ENCODE measurements at places on chromosomes 16 and 17. TPM values are rescaled to one million over a fixed set of nuclear protein-coding genes. Genes with fewer than 3 reads are reported as not detected.

DNA sequence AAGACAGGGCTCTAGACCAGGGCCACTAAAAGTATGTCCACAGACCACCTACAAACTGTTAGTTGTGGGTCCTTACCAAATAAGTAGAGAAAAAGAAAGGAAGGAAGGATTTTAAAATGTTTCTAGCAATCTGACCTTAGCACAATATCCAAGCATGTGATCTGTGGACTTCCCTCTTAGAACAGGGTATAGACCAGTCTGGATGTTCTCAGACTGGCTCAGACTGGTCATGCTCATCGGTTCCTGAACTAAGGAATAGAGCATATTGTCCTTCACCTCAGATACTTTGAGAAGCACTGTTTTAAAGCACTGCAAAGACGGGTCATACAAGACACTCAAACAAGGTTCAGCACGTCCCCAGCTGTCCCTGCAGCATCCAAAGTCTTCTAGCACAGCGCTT, 25.8 kb downstream of the CUEDC1 start:
- no peak for DNase-seq

The LPCAT2 gene
- total RNA-seq = 7.2 TPM

DNA sequence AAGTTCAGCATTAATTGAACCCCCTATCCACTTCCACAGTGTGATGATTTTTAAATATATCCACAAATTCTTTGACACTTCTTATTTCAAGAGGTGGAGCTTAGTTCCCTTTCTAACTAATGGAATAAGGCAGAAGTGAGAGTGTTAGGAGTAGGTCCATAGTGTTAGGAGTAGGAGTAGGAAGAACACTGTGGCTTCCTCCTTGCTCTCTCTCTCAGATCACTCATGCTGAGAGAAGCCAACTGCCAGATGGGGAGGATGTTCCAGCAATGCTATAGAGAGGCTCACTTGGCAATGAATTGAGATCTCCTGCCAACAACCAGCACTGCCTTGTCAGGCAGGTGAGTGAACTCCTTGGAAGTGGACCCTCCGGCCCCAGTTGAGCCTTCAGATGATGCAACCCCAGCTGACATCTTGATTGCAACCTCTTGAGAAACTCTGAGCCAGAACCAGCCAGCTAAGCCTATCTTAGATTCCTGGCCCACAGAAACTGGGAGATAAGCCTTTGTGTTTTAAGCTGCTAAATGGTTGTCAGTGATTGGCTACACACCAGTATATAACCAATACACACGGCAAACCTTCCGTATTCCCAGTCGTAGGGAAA, 44.3 kb downstream of the SPECC1 start:
- DNase-seq = no peak

GRCh38 chr17:75590849-75591721, 3.5 kb downstream of the MYO15B start:
- no peak for DNase-seq

DNA sequence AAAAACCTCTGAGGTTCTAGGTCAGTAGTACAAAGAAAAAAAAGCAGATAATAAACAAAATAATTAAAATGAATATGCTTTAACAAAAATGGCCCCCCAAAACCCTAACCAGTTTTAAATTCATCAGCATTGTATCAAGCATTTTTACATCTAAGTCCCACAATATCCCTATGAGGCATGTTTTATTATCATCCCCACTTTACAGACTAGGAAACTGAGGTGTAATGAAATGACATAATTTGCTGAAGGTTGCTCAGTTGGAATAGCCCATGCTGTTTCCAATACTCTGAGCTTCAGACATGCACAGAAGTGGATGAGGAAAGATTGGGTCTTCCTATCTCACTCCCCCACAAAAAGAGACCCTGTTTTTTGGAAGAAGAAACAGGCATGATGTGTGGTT, 88.3 kb downstream of the SNX11 start:
- no peak for DNase-seq

The WFIKKN1 gene
- total RNA-seq = 5.9 TPM

- DNase-seq = peak; percentile 56
These were observed at the start of gene FGF11 for GRCh38 chr17:7439462-7440112. FGF11 (plus strand) TSS chr17:7439512; CDS start chr17:7439621, 109 bp downstream.

DNA sequence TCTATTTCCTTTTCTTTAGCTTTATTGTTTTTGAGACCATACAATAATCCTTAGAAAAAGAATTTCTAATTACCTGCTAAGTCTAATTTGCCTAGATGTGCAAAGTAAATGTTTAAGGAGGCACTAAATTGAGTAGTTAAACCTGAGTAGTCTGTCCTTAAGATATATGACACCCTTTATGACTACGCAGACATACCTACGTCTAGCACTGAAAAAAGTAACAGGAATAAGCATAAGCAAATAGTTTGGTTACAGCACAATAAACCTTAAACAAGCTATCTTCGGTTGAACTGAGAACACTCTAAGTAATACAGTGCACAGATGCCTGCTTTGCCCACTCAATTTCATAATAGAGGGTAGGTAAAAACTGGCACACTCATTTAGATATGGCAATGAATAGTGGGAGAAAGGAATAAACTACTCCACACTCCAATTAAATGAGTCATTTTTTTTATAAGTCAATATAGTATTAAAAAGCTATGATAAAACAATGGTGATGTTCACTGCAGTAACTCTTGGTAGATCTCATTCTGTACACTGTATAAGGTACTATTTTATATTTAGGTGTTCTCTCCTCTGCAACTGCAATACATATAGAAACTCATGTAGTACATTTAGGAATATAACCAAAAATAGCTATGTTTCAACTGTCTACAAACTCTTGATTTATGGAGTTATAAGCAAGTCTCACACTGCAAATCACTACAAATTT, 19.7 kb upstream of the INTS2 start:
- no peak for DNase-seq

- DNase-seq = peak; percentile 53
These were observed 705 bp downstream of the FOXK2 start for GRCh38 chr17:82519971-82520903.

The KRTAP4-1 gene
- not detected for total RNA-seq

- peak; percentile 68 for DNase-seq
These were observed 879 bp downstream of the SOCS1 start for GRCh38 chr16:11254913-11255736.

DNA sequence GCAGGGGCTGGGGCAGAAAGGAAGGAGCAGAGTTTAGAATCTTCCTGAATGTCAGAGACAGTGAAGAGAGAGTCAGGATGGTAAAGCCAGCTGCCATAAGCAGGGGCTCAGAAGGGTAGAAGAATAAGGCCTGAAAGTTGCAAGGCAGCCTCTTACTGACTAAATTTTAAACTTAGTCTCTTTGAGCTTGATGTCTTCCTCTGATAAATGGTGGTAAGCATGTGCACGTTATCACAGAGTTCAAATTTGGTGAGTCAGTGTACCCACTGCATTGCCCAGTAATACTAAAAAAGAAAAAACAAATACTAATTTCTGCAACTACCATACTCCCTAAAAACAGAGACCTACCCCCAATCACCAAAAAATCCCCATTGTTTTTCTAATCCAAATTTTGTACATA, 45.2 kb downstream of the SIAH1 start:
- DNase-seq = no peak

DNA sequence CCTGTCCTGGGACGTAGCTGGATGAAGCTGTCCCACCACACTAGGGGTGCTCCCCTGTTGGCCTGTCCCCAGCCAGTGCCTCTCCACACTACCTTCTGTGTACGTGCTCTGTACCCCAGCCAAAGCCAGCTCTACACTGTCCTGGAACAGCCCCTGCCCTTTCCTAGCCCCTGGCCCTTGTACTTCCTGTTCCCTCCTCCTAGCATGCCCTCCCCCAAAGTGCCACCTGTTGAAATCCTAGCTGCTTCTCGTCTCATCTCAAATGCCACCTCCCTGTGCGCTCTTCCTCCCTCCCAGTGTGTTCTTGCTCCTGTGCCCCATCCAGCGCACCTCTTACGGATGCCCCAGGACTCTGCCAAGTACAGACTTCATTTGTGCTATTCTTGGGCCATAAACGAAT, 33.5 kb downstream of the IRX3 start:
- DNase-seq = no peak

GRCh38 chr17:20253323-20253722, 214.0 kb downstream of the LGALS9B start:
- DNase-seq = no peak

DNA sequence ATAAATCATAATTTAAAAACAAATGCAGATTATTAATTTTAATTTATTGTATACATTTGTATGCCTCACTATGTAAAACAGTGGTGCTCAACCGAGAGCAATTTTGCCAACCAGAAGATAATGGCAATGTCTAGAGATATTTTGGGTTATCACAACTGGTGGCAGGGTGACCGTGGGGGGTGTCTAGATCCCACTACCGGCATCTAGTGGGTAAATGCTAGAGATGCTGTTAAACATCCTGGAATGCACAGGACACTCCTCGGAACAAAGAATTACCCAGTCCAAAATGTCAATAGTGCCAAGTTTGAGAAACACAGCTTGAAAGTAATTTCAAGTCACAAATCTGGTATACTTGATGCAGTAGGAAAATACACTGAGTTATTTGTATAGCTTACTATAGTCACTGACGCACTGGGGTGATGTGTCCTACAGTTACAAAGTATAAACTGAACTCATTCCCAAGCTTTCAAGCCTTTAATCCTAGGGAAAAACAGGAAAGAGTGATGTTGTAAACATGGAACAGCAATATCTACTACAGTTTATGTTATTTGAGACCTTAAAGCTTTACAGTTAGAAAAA, 133.5 kb downstream of the BRIP1 start:
- DNase-seq = no peak

- no peak for DNase-seq
These were observed 41.3 kb downstream of the TMEM100 start for GRCh38 chr17:55681342-55681700.

DNA sequence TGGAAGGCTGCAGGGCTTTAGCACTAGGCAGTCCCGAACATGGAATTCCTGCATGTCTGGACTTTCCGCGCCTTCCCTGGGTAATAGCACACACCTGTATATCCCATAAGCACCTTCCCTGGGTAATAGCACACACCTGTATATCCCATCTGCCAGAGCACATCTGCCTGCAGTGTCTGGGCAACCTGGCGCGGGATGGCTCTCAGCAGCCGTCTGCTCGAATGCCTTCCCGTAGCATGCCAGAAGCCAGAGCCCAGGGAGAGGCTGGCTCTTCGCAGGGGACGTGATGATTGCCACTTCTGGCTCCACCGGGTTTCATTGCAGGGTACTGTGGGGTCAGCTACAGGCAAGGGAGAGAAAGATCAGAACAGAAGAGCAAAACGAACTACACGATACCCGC, 21.3 kb downstream of the MBTPS1 start:
- no peak for DNase-seq

- DNase-seq = no peak
These were observed 81.8 kb downstream of the AKAP1 start for GRCh38 chr17:57166803-57167202.

DNA sequence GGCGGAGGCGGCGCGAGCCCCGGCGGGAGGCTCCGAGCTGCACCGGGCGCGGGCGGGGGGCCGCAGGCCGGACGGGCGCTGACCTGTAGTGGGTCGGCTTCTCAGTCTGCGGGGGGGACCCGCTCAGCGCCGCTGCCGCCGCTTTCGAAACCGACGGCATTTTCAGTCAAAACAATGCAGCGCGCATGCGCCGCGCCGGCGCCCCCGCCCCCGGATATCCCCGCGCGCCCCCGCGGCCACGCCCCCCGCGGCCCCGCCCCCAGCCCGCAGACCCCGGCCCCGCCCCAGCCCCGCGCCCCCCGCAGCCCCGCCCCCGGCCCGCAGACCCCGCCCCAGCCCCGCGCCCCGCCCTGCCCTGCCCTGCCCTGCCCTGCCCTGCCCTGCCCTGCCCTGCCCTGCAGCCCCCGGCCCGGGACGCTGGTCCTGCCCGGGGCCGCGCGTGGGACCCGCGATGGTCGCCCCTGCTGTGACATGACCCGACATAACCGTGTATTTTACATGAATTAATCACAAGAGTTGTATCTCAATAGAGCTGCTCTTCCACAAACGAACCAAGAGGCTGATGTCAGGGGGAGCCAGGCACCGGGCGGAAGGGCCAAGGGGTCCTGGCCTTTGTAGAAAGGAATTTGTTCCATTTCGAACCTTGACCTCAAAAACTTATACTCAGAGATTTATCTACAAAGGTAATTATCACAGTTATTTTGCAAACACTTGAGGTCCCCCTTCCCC, at the start of gene UNKL:
TSS of gene UNKL (minus strand) at position 173 of the 729 bp plus-strand sequence. CDS start at position 160, 13 bp downstream.
- DNase-seq = peak; percentile 91

DNA sequence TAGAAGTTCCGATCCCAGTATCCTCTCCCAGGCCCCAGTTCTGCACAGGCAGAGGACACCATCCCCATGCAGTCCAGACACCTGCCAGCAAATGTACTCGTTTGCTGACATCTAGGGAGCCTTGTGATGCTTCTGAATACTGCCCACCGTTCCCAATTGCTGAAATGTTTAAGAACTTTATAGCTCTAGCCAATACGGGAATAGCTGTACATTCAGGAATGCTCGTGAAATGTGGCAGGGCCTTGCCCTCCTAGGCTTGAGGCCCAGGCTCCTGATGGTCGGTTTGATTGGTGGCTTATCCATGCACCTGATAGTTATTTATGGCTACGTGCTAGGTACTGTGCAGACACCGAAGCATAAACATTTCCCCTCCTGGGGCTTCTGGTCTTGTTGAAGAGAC, 255.5 kb downstream of the PRKCA start:
- no peak for DNase-seq

The PDILT gene
- not detected for total RNA-seq

DNA sequence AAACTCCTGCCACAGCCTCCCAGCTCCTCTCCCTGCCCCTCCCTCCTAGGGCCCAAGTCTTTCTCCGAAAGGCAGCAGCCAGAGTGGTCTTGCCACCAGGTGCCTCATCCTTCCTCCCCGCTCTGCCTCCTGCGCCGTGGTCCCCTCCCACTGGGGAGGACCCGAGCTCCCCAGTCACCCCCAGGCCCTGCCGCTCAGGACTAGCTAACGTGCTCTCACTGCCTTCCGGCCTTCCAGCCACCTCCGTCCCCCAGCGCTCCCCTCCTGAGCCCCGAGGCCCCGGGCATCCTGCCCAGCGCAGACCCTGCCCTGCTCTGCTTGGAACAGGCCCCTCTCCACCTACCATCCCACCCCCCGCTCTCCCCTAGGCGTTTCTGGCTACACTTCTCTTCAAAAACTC, 19.4 kb upstream of the COL1A1 start:
- DNase-seq = no peak

The C17orf107 gene
- total RNA-seq = 2.3 TPM

- no peak for DNase-seq
These were observed 35.2 kb downstream of the SRL start for GRCh38 chr16:4206680-4207079.

The CDH13 gene
- total RNA-seq = 3.0 TPM

The C16orf86 gene
- total RNA-seq = 6.0 TPM

The GINS2 gene
- 47.9 TPM for total RNA-seq

The MT3 gene
- total RNA-seq = not detected

All from neural progenitor cell (in vitro differentiated cells).